Left ventricle myocardium inferior (tissue), 1 donor: ENCODE measurements at places on chromosomes 5 and 9. TPM values are rescaled to one million over a fixed set of nuclear protein-coding genes. Genes with fewer than 3 reads are reported as not detected.

Gene PKD2L2
- total RNA-seq = 0.16 TPM

GRCh38 chr9:33903157-33903780 lies 86.3 kb downstream of the UBE2R2 start:
- H3K27me3 ChIP-seq = no peaks in the 10 kb centered on the region
- peaks cover 35% of the 10 kb centered on the region for H3K36me3 ChIP-seq
- H3K27ac ChIP-seq = no peak overlapping the region
- DNase-seq = no peak

Gene INSL6
- not detected for total RNA-seq

Gene FAXDC2
- 23.5 TPM for total RNA-seq

DNA sequence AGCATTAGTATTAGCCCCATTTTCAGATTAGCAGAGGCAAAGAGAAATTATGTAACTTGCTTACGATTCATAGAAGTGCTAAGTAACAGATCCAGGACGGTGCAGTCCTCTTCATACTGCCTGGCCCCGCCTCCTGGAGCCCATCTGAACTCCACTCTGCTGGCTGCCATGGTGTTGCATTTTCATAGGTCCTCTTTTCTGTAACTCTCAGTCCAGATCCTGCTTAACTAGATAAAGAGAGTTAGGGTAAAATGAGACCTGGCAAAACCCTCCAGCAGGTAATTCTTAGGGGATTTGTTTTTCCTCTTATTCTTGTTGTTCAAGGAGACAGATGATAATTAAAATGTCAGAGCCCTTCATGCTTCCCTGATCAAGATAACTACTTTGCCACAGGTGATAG lies 135.1 kb upstream of the EFNA5 start:
- no peaks in the 10 kb centered on the region for H3K27me3 ChIP-seq
- no peak overlapping the region for H3K4me3 ChIP-seq
- H3K27ac ChIP-seq = no peak overlapping the region
- peaks cover 2% of the 10 kb centered on the region for H3K4me1 ChIP-seq
- DNase-seq = no peak
